ENCODE measurements at places on chromosomes 2 and 18.

DNA sequence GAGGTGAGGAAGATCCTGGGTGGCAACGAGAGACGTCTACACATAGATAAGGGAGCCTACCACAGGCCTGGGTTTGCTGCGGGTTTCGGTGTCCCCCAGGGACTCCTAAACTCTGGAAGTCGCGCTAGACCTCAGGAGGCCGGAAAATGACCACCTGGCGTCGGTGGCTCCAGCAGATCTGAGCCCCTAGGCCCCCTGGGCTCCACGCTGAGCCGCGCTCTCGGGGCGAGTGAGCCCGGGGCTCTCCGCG is 987 bp upstream of the DLX1 start:
- DNase-seq: no peak

- no peak for DNase-seq
These were observed 459.5 kb upstream of the CDH20 start for GRCh38 chr18:60873708-60874107.

GRCh38 chr2:135850892-135851668 is 14.1 kb upstream of the LCT start:
- DNase-seq: no peak

DNA sequence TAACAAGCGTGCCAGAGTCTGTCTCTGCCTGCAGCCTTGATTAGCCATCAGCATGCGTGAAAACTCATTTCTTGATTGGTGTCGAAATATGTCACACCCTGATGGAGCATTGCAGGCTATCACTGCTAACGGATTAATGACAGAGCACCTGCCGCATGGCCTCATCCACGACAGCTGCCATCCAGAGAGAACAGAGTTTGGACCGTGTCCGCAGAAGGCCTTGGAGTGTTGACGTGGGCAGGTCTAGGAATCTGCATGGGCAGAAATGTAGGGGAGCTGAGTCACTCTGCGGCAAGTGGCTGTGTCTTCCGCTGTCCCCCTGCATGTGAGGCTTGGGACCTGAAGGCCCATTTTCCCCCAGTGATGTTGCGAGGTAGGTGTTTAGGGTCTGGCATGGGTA is 43.0 kb downstream of the KLHL29 start:
- no peak for DNase-seq

- no peak for DNase-seq
These were observed 100.8 kb downstream of the LRP1B start for GRCh38 chr2:142029974-142030373.

Measured in stimulated activated CD4-positive, alpha-beta T cell treated with anti-CD3 and anti-CD28 coated beads, Interleukin-15, amount 100 ng/mL, for 24 hours (primary cell).